ACHN (cell line): ENCODE measurements at places on chromosomes 2 and 18.

DNA sequence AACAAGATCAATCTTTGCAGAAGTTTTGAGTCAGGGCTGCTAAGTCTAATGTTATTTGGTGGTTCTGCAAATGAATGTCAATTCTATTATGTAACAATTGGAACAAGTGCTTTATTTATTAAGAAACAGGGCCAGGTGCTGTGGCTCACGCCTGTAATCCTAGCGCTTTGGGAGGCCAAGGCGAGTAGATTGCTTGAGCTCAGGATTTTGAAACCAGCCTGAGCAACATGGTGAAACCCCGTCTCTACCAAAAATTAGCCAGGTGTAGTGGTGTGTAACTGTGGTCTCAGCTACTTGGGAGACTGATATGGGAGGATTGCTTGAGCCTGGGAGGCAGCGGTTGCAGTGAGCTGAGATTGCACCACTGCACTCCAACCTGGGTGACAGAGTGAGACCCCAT is 13.2 kb upstream of the RNF103 start:
- no peak for DNase-seq

- no peak for DNase-seq
Measured at GRCh38 chr2:65153515-65153914, 23.6 kb upstream of the RAB1A start.

- no peak for DNase-seq
Measured at GRCh38 chr18:66066191-66066590, 315.4 kb downstream of the CDH7 start.

GRCh38 chr2:67825476-67825875 is 237.3 kb downstream of the C1D start:
- peak; percentile 16 for DNase-seq

GRCh38 chr2:206343144-206343543 is 68.7 kb downstream of the ZDBF2 start:
- no peak for DNase-seq

- no peak for DNase-seq
Measured at GRCh38 chr2:199467066-199467822, 9.5 kb upstream of the SATB2 start.

GRCh38 chr2:103285354-103285753 is 523.5 kb downstream of the TMEM182 start:
- no peak for DNase-seq

GRCh38 chr2:23574919-23575654 is 190.1 kb downstream of the KLHL29 start:
- no peak for DNase-seq

DNA sequence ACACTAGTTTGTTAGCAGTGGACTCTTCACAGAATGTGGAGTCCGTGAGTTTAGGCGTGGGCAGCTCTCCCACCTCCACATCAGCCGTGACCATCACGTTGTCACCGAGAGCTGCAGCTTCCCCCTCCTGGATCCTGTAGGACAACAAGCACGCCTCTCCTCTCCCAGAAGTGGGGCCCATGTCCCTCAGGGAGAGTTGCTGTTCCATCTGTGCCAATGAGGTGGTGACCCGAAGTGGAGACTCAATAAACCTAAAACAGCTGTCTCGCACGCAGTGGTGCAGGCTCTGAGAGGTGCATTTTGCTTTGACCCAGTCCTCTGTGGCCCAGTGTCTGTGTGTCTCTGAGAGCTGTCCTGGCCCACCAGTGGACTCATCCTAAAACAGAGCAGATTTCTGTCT is 456.5 kb upstream of the SOX11 start:
- no peak for DNase-seq

GRCh38 chr18:40371673-40372072 is 1583.4 kb upstream of the PIK3C3 start:
- DNase-seq: no peak

GRCh38 chr2:127142663-127143630 is 36.0 kb upstream of the BIN1 start:
- DNase-seq: no peak

DNA sequence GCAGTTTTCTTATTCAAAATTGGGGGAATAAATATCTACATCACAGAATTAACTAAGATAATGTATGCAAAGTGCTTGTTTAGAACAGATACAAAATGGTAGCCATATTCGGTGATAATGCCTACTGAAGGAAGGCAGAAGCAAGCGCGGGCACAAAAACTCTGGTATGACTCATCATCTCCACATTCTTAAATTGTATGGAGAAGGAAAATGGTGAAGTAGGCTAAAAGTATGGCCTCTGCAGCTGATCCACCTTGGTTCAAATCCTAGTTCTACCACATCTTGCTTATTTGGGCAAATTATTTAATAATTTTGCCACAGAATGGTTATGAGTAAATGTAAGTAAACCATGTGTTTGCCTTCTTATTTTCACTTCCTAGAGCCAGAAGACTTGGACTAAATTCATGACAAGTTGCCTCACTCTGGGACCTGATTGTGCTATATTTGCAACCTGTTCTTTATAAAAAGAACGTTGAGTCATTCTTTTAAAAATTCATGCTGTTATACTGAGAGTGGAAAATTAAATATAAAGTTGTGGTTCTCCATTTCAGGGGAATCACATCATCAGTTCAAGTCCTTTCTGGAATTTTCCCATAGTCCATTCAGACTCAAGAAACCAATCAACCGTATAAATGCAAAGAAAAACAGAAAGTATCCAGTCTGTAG is 9.0 kb upstream of the CDK15 start:
- peak; percentile 85 for DNase-seq

DNA sequence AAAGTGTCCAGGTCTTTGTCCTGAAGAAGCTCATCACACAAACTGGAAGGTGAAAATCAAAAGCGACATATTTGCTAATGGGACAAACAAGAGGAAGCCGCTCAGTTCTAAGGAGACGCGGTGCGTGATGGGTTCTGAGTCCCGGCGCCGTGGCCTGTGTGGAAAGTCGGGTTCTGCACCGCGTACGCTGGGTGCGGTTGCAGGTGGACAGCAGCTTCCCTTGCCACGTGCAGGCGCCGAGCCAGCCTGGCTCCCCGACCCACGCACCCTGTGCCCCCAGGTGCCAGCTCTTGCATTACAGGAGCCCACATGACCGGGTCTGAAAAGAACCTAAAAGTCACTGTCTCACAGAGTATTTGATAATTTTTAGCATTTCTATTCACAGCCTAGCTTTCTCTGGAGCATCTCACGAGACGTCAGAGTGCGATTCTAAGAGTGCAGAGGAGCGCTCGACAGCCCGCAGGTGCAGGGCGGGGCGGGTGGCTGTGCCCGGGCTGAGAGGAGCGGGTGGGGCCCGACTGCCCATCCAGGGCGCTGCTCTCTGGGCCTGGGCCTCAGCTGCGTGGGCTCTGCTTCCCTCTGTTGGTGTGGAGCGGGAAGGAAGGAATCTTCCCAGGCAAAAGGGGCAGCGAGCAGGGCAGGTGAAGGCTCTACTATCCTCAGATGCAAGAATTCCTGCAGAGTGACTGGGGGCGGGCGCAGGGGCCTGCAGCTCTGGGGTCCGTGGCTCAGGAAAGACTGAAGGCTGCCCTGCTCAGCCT is 39.4 kb downstream of the MYT1L start:
- DNase-seq: no peak
